ENCODE measurements at places on chromosomes 7 and 10.

- no peak for DNase-seq
These were observed 116.5 kb downstream of the LRRC4 start for GRCh38 chr7:127914693-127915092.

DNA sequence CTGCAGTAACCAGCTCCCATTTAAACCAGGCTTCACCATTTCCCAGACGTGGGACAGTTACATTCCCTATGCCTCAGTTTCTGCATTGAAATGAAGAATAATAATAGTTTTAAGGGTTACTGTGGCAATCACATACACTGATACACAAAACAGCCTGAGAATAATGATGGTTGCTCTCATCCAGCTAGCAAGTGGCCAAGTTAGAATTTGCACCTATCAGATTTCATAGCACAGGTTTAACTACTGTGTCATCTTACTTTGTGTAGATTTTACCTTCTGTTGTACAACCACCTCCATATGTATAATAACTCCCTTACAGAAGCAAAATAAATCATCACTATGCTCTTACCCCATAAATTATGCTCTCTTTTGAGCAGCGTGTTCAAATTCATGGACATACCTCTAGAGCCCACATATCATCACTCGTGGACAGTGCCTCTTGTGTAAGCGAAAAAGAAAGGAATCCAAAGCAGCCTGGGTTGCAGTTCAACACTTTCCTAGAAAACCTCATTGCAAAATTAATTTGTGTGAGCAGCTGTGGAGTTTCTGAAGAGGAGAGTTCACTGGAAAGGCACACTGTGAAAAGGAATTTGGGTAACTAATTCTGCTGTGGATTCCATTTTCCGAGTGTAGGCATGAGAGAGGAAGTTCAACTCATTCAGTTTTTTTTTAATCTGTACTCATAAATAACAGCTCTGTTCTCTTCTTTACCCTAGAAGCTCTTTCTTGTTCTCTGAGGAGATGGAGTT lies 492.5 kb downstream of the ARL4A start:
- DNase-seq, result no peak

DNA sequence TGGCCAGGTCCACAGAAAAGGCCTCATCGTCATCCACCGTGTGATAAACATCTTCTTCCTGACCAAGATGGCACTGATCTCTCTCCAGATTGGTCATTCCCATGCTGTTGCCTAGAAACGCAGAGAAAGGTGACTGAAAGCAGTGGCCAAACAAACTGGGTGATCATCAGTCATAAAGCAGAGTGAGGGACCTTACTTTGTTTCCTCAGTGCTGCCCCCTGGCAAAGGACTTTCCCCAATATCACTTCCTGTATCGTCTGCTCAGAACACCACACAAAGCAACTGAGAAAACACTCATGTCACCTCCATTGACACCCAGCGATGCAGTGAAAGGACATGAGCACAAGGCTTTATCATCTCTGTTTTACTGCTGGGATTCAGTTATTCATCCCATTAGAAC lies 40.0 kb upstream of the TM9SF3 start:
- DNase-seq, result no peak

GRCh38 chr10:62715383-62715782 lies 89.1 kb upstream of the ADO start:
- DNase-seq, result no peak

GRCh38 chr7:69663911-69664832 lies 65.9 kb downstream of the AUTS2 start:
- DNase-seq, result no peak
